ENCODE measurements at places on chromosomes 5 and 9.

GRCh38 chr5:107813559-107813958 lies 142.8 kb upstream of the EFNA5 start:
- no peak for DNase-seq

- no peak for DNase-seq
Observed at GRCh38 chr5:151692312-151692711, 5.6 kb upstream of the SPARC start.

- no peak for DNase-seq
Observed at GRCh38 chr9:6194934-6195333, 20.7 kb upstream of the IL33 start.

DNA sequence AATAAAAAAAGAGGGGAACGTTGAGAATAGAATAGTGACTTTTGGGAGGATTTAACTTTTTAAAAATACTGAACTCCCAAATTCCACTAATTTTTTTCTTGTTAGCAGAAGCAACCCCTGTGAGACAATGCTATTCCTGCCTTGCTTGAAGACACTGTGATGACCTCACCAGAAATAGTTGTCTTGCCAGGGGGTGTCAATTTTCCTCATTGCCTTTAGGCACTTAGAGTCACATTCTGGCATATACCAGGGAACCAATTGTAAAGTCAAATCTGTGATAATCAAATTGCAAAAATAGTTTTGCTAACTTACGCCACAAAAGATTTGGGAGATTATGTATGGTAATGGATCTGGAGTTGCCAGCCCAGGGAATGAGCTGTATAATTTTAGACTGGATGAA lies 42.8 kb upstream of the RPS23 start:
- DNase-seq: no peak

GRCh38 chr5:77339337-77339890 lies 128.9 kb downstream of the PDE8B start:
- peak; percentile 30 for DNase-seq

DNA sequence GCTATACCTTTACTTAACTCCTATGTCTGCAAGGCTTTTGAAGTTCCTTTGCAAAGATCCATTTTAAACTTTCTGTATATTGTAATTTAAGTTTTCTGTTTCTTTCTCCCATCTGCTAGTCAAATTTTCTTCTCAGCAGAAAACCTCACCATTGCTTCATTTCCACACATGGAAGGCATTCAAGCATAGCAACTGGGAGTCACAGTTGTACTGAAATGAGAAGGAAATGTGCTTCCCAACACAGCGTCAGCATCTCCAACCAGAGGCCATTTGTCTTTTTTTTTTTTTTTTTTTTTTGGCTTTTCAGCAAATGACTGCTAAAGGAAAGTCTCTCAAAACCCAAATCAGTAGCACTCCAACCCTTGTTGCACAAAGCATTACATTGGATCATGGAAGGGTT lies 92.5 kb downstream of the RAB3C start:
- DNase-seq: no peak

GRCh38 chr9:81575956-81576355 lies 113.4 kb downstream of the TLE1 start:
- DNase-seq: no peak

DNA sequence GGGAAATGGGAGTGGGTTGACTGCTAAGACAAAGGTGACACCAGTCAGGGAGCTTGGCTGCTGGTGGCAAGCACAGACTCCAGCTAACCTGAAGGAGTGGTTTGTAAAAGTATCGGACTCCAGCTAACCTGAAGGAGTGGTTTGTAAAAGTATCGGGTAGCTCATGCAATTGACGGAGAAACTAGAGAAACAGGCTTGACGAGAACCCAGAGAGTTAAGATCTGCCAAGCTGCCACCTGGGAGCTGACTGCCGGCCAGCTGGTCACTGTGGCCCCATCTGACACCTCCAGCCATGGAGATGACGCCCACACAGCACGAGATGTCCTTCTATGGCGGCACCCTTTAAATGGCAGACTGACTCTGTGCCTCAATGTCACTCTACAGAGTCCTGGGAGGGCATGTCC lies 28.3 kb upstream of the CRB2 start:
- DNase-seq: no peak
